ENCODE measurements at places on chromosomes 12 and 14. TPM values are rescaled to one million over a fixed set of nuclear protein-coding genes. Genes with fewer than 3 reads are reported as not detected.

MYF6 gene
- polyA plus RNA-seq = 0.71 TPM

HOTAIR gene
- polyA plus RNA-seq = 0.25 TPM

PHETA1 gene
- polyA plus RNA-seq = 4.4 TPM

GRCh38 chr12:43973993-43974392 lies 138.1 kb downstream of the TMEM117 start:
- DNase-seq = no peak

DNA sequence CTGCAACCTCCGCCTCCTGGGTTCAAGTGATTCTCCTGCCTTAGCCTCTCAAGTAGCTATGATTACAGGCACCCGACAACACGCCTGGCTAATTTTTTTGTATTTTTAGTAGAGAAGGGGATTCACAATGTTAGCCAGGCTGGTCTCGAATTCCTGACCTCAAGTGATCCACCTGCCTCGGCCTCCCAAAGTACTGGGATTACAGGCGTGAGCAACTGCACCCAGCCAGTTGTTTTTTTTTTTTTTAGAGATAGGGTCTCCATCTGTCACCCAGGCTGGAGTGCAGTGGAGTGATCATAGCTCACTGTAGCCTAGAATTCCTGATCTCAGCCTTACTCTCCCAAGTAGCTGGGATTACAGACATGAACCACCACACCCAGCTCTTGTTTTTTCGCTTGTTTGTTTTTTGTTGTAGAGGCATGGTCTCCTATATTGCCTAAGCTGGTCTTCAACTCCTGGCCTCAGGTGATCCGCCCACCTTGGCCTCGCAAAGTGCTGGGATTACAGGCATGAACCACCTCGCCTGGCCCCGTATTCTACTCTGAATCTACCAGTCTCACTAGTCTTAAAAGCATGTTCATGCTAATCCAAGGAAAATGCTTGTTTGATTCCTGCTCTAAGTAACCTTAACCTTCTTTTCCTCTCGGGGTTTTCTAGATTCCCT lies 31.7 kb upstream of the STRN3 start:
- H3K36me3 ChIP-seq = no peaks in the 10 kb centered on the region
- H3K4me1 ChIP-seq = no peaks in the 10 kb centered on the region
- DNase-seq = no peak
- H3K4me3 ChIP-seq = no peak overlapping the region

GRCh38 chr12:12954356-12954755 lies 2.4 kb upstream of the GPRC5D start:
- H3K27me3 ChIP-seq = no peaks in the 10 kb centered on the region
- no peak for DNase-seq
- no peak overlapping the region for H3K4me3 ChIP-seq
- no peaks in the 10 kb centered on the region for H3K36me3 ChIP-seq

DNA sequence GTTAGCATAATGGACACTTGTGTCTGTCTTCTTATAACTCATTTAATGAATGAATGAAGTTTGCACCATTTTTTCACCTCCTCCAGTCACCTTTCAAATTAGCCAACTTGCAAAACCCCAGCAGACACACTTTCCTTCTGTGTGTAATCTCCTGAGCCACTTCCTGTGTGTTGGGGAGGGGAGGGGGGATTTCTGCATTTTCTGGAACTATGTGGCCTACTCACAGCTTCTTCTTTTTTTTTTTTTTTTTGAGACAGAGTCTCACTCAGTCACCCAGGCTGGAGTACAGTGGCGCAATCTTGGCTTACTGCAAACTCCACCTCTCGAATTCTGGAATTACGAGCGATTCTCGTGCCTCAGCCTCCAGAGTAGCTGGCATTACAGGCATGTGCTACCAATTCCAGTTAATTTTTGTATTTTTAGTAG lies 4.1 kb upstream of the SERPINA1 start:
- H3K27me3 ChIP-seq = no peaks in the 10 kb centered on the region
- no peak overlapping the region for H3K4me3 ChIP-seq
- H3K4me1 ChIP-seq = no peaks in the 10 kb centered on the region
- no peak overlapping the region for H3K27ac ChIP-seq

DNA sequence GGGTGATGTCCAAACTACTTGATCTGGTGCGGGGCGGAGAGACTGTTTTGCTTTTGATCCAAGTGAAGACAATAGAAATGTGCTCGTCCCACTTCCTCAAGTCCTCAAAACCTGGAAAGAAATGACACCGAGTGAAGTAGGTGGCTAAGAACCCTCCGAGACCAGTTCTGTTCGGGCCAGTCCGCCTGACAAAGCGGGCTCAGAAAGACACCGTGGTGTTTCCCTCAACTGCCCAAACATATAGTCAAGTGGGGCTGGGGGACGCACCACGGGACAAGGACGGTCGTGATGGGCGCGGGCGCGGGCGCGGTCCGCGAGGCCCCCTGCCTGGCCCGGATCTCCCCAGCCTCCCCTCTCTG lies 1.6 kb downstream of the PHLDA1 start:
- no peak overlapping the region for H3K27ac ChIP-seq
- H3K27me3 ChIP-seq = peaks cover 66% of the 10 kb centered on the region
- H3K4me3 ChIP-seq = peak overlapping the region; percentile 56
- peaks cover 3% of the 10 kb centered on the region for H3K4me1 ChIP-seq

GRCh38 chr12:4322726-4323125 lies 1.7 kb downstream of the TIGAR start:
- H3K4me3 ChIP-seq = no peak overlapping the region
- no peak overlapping the region for H3K27ac ChIP-seq
- H3K36me3 ChIP-seq = peaks cover 2% of the 10 kb centered on the region
- H3K27me3 ChIP-seq = no peaks in the 10 kb centered on the region

All from thymus (tissue), 14 donors.